Smooth muscle cell of the coronary artery (primary cell): ENCODE measurements at places on chromosomes 7 and 10. TPM values are rescaled to one million over a fixed set of nuclear protein-coding genes. Genes with fewer than 3 reads are reported as not detected.

The EPHA1 gene
- total RNA-seq = not detected in 2 replicates

The C7orf57 gene
- total RNA-seq = not detected in 2 replicates

The GTF2I gene
- total RNA-seq = 44.3 and 69.2 TPM in 2 replicates

The CLCN1 gene
- not detected in 2 replicates for total RNA-seq

The LUC7L2 gene
- total RNA-seq = 30.0 and 47.3 TPM in 2 replicates

The TLX1 gene
- total RNA-seq = not detected in 2 replicates

The TRIL gene
- 0.45 and 1.1 TPM in 2 replicates for total RNA-seq

The SSC4D gene
- total RNA-seq = 0.68 TPM in 1 of 2 replicates, not detected in the other

The SPDYE16 gene
- 0.12 and 0.15 TPM in 2 replicates for total RNA-seq

The HTR7 gene
- total RNA-seq = 0.94 and 5.3 TPM in 2 replicates

The CREB5 gene
- 2.5 and 2.6 TPM in 2 replicates for total RNA-seq

The CDHR1 gene
- total RNA-seq = not detected in 2 replicates

The PRPS1L1 gene
- total RNA-seq = not detected in 2 replicates

The MSMB gene
- total RNA-seq = not detected in 2 replicates

The ADAMTS14 gene
- total RNA-seq = 1.5 and 9.0 TPM in 2 replicates

The ARID5B gene
- 32.8 and 40.1 TPM in 2 replicates for total RNA-seq

The CYP2W1 gene
- total RNA-seq = not detected in 2 replicates

The RBP3 gene
- under 0.01 TPM in 1 of 2 replicates, not detected in the other for total RNA-seq

The ASIC3 gene
- total RNA-seq = 0.23 TPM in 1 of 2 replicates, not detected in the other

The PTF1A gene
- total RNA-seq = not detected in 2 replicates
